ENCODE measurements at places on chromosomes 7 and 10.

DNA sequence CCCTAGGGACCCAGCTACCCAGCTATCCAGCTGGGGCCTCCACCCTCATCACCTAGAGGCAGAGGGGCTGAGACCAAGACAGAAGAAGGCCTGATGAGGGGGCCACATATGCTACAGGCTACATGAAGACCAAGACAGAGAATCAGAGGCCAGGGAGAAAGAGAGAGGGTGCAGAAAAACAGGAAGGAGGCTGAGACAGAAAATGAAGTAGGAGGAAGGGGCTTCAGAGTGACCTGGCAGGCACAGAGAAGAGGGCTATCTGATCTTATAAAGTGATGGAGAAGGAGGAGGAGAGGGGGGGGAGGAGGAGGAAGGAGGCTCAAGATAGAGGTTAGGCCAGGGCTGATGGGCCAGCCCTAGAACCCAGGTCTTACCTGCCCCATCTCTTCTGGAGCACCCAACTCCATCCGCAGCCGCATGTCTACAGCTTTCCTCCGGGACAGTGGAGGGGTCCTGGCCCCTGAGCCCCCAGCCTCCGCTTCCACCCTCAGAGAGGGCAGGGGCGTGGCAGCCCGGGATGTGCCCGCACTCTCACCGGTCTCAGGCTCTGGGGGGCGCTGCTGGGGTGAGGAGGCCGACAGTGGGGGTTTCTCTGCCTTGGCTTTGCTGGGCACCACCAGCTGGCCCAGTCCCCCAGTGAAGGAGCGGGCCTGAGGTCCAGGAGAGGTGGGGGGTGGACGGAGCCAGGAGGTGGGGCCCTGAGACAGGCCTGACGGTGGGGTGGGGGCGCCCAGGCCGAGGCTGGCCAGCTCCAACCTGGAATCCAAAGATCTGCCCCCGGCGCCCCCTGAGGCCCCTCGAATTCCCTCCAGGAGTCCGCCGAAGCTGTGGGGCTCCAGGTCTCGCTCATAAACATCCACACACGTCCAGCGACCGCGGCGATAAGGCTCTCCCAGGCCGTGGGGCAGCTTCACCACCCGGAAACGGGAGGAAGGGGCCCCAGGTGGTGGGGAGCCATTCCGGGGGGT is 1.8 kb downstream of the TSC22D4 start:
- peak; percentile 40 for DNase-seq

- DNase-seq, result no peak
Observed at GRCh38 chr10:83512681-83513080, 626.6 kb upstream of the GHITM start.

DNA sequence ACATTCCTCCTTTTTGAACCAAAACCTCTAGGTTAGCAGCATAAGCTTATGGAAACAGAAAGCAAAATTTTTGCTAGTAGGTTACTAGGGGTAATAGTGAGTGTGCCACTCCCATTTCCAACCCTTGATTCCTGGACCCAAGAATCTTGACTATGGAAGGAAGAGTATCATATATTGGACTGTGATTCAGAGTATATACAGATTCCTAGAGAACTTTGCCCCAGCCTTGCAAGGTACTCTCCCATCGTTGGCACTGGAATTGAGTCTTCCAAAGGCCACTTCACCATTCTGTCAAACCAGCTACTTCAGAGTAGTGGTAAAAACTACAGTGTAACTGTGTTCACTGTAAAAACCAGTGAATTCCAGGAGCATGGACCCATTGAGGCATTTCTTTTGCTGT is 69.4 kb downstream of the LRRC17 start:
- DNase-seq, result no peak

GRCh38 chr10:101609481-101609880 is 21.4 kb downstream of the DPCD start:
- DNase-seq, result no peak

DNA sequence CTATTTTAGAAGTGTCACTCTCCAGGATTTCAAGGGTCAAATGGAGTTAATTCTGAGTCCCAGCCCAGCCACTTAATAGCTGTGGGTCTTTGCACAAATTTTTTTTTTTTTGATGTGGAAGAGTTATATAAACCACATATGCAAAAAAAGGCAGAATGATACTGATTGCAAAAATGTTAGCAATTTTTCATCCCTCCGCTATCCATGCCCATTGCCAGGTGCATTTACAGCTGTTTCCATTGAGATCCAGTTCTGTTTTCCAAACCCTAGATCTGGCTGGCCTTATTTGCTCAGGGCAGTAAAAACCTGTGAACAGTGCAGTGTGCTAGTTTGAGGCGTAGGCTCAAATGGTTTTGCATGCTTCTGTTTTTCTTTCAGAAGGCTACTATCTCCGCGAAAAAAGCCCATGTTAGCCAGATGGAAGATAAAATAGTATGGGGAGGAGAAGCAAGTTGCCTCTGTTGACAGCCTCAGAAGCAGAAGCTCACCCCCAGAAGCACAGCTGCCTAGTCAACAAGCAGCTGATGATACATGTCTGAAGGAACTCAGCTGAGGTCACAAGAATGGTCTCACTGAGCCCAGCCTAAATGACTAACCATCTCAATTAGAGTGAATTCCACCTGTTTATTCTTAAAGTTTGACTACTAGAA is 997 bp upstream of the ZNF138 start:
- DNase-seq, result no peak

DNA sequence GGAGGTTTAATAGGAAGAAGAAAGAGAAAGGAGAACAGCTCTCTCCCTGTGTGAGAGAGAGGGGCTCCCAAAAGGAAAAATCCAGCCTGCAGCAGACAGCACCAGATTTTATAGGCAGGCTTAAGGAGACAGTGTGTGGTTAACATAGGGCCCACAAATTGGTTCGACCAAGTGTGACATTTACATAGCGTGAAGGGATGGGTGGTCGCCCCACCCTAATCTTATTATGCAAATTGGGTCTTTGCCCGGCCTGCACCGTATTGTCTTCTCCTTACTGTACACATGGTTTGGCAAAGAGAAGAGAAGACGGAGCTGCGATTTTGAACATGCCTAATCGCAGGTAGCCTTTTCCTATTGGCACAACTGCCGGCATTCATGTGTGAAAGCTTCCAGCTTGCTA is 756.3 kb downstream of the NXPH1 start:
- peak; percentile 76 for DNase-seq

GRCh38 chr7:24974026-24974832 is 5.7 kb downstream of the OSBPL3 start:
- no peak for DNase-seq

- DNase-seq, result no peak
Observed at GRCh38 chr7:151852486-151853396, 24.2 kb downstream of the PRKAG2 start.

DNA sequence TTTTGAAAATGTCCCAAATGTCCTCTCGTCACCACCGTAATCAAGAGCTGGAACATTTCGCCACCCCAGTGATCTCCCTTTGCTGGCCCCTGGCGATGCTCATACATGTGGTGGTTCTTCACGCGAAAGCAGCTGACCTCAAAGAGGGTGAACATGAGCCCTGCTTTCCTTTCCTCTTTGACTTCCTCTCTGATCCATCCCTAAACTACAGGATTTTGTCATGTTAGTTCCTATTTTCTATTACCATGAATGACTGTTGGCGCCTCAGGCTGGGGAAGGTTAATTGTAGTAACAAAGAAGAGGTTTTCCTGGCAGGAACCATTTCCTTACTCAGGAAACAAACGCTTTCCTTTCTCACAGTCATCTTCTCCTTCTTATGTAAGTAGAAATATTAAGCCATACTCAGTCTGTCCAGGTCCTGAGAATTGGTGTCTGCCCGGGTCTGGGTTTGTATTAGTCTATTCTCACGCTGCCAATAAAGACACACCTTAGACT is 114.5 kb downstream of the INSYN2A start:
- no peak for DNase-seq

- no peak for DNase-seq
Observed at GRCh38 chr10:69437321-69438259, 13.7 kb upstream of the TSPAN15 start.

- DNase-seq, result no peak
Observed at GRCh38 chr10:132948351-132948750, 6.0 kb upstream of the CFAP46 start.

GRCh38 chr7:26005683-26006410 is 146.2 kb upstream of the NFE2L3 start:
- no peak for DNase-seq

DNA sequence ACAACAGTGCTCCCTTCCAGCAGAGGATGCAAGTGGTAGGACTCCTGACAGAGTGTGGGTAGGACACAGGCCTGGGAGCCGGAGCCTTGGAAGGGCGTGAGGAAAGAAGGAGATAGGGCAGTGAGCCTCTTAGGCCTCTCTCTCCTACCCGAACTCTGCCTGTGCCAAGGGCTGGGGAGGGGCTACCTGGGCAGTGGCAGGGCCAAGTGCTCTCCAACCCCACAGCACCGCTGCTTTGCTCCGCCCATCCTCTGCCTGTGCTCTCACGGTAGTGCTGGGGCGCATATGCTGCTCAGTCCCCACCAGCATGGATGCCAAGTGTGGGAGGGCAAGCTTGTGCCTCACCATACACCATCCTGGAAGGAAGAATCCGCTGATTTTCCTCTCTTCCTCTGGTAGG is 7.5 kb downstream of the FAM131B start:
- no peak for DNase-seq

DNA sequence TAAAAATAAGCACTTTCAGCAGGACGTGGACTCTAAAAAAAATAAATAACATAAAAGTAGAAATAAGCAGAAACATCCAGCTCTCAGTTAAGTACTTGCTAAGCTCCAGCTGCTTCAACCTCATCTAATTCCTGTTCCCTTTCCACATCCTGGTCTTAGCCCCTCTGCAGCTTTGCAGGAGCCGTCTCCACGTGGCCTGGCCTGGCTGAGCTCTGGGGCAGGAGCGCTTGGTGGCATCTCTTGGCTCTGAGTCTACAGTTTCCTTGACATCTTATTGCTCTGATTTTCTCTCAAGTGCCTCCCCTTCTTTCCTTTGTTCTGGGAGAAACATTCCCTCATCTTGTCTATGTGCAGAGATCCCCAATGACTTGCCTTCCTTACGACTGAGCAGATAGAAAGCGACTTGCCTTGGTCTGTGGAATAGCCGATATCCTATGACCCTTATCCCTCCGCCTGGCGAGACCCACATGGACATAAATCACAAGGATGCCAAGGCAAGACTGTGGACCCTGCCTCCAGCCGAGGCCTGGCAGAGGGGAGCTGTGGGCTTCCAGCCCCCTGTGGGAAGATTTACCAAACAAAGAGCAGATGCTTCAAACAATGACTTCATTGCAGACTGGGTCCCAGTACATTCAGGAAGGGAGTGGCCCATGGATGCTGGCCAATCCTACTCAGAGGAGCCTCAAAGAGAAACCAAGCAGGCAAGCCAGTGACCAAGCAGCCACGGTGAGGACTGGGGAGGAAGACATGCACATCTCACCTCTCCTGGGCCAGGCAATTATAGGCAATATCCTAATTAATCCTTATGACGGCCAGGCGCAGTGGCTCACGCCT is 61.9 kb downstream of the SPOCK2 start:
- DNase-seq, result no peak

- DNase-seq, result no peak
Observed at GRCh38 chr7:151893405-151893923, 16.5 kb upstream of the PRKAG2 start.

DNA sequence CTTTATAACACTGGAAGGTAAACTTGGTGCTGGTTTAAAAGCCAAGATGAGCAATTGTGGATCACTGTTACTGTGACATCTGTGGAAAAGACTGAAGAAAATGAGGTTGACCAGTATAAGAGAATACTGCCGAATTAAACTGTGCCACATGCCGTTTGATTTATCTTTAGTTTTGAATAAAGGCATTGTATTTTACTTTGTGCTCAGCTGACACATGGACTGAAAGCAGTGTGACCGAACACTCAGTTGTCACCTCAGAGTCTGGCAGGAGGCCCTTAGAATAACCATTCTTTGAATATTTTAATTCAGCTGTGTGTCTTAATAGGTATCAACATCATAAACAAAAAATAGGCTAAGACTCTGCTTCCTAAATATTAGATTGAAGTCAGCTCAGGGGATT is 133.7 kb upstream of the GJD4 start:
- no peak for DNase-seq

DNA sequence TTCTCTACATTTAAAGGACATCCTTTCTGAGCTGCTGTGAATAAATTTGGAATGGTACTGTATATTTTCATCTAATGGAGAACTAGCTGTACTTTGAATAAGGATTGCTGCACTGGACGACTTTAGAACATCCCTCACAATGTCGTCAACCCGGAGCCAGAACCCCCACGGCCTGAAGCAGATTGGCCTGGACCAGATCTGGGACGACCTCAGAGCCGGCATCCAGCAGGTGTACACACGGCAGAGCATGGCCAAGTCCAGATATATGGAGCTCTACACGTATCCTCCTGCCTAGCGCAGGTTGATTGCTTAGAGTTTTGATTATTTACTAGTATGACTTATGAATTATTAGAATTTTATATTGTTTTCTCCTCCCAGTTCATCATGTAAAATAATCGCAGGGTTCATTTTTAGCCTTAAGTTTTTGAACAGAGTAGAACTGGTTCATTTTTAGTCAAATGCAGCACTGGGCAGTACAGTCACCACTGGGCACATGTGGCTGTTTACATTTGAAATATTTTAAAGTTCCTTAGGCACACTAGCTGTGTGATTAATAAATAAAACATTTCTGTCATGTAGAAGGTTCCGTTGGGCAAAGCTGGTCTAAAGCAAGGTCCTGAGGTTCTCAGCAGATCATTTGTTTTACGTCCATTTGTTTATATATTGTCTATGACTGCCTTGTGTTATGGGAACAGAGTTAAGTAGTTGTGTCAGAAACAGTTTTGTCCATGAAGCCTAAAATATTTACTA is 31.5 kb downstream of the CUL1 start:
- DNase-seq, result no peak

GRCh38 chr10:59805014-59805413 is 51.8 kb upstream of the MRLN start:
- peak; percentile 83 for DNase-seq

DNA sequence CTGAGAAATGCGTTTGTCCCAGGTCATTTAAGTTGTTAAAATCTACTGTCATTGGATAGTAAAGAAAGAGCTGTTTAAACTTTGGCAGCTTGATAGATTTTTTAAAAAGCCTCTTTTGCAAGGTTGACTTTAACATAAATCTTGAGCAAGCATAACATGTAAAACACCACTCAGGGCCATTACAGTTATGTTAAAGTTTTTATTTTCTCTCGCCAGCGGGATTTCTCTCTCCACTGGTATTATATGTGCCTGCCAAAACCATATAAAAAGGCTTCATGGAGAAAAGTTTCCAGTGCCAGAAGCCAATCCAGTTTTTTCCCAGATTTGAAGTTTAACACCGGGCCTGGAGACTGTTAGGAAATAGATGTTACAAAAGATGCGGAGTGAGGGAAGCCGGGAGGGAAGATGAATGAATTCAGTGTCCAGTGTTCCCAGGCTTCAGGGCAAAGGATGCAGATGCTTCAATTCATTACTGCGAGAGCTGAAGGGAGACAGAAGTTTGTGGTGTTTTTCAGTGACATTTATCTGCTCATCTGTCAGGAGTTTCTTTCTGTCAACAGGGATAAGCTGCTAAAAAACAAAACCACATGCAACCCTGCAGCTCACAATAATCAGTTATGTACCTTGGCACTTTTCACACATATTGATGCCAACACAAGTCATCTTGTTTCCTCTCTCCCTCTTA is 155.5 kb downstream of the SPAG6 start:
- no peak for DNase-seq

- DNase-seq, result no peak
Observed at GRCh38 chr7:29207162-29207801, 12.7 kb downstream of the CHN2 start.

Data from D341Med (cell line).